Stimulated activated CD4-positive, alpha-beta T cell treated with anti-CD3 and anti-CD28 coated beads, Interleukin-1b, Interleukin-23, amount 100 ng/mL, for 48 hours (primary cell): ENCODE measurements at places on chromosomes 13 and 19.

- no peak for DNase-seq
These were observed 6.3 kb upstream of the DOCK9 start for GRCh38 chr13:98984118-98984517.

GRCh38 chr13:84294576-84294975, 412.3 kb upstream of the SLITRK1 start:
- DNase-seq = no peak

DNA sequence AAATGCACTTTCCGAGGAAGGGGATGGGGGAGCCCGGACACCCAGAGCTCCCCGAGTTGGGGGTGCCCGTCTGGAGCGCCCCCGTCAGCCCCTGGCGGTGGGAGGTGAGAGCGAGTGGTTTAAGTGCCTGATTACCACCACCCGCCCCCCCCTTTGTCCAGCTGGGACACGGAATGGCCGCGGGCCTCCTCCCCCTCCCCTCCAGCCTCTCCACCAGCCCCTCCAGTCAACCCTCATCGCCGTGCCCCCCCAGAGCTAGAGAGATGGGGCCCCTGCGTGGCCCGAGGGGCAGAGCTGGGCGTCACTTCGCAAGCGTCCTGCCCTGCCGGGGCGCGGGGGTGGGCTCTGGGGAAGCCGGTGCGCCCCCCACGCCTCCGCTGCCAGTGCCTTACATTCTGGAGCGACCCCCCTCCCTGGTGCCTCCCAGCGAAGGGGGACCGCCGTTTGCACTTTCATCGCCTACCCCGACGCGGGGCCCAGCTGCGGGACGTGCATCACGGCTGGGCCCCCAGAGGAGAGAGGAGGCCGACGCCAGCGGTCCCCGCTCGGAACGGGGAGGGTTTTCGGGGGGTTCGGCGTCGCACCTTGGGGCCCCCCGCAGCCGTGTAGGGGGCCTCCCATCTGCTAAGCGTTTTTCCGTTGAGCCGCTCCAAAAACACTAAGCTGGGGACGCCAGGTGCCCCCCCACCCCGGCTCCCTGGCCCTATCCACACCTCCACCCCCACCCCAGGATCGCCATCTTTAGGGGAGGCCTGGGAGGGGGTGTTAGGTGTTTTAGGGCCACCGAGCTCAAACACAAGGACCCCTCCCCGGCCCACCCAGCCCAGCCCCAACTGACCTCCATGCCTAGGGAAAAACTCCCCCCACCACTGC, 16.4 kb downstream of the SMIM24 start:
- DNase-seq = no peak

DNA sequence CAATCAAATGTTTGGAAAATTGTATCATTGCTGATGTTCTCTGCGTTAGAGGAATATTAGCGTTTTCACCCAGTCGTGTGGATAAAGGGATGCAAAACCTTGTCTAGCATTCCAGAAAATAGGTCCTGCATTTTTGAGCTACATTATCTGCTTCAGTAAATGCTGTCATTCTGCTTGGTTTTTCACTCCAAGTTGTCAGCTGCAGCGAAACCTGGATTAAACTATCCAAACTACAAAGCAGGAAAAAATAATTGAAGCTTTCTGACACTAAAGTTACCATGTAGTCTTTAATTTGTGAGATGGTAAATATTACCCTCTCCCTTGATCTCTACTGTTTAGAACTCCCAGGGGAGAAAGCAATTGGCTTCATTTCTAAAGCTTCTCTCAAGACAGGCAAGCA, 1795.5 kb upstream of the PRR20A start:
- no peak for DNase-seq

- DNase-seq = peak; percentile 89
These were observed 12.7 kb downstream of the ARHGAP45 start for GRCh38 chr19:1079566-1080111.

DNA sequence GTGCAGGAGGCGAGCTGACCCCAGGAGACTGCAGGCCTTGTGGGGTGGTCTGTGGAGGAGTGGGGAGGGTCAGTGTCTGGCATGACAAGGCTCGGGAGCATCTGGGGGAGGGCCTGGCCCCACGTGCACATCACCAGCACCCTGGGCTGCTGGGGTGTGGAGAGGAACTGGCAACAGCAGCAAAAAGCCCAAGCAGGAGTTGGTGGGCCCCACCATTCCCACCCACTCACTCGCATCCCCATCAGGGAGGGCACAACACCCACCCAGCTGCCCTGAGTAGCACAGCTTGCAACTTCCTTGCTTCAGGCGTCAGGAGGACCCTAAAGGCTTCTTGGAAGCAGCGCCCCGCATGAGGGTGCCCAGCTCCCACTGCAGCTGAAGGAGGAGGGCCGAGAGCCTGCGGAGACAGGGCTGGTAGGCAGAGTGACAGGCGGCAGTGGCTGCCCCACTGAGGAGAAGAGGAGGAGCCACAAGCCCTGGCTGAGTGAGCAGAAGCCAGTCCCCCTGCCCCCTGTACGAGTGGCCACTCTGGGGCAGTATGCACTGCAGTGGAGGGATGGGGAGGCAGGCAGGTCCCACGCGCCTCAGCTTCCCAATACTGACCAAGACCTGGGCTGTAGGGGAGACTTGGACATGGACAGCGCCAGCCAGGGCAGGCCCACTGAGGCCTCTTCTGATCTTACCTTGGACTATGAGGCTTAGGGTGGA, 26.5 kb downstream of the ELL start:
- DNase-seq = no peak

- no peak for DNase-seq
These were observed 1.3 kb upstream of the SNAPC2 start for GRCh38 chr19:7918615-7919421.

DNA sequence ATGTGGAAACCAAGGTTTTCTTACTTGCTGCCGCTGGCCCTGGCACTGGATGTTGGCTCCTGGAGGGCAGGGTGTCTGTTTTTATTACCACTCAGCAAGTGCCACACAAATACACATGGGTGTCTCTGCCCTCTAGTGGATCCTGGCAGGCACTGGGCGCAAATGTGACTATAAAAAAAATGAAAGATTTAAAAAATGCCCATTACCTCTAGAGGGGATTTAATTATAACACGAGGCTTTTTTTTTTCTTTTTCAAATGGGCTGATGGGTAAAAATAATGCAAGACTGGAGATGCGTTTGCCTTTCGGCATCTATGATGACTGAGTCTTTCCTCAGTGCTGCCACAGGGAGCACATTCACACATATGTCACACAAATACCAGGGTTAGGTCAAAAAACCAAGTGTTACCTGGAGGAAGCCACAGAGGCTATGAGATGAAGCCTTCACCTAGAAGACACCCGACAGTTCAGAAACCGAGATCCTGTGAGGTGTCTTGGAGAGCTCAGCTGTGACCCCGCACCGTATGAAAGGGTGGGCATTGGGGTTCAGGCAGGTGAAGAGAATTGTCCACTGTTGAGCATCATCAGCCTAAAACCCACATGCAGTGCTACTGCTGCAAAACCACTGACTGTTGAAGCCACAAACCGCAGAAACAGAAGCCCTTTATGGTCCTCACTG, 25.7 kb downstream of the CHAMP1 start:
- DNase-seq = peak; percentile 40

- DNase-seq = no peak
These were observed 23.0 kb downstream of the ATP4B start for GRCh38 chr13:113635048-113635420.

GRCh38 chr13:82772816-82773215, 1109.5 kb downstream of the SLITRK1 start:
- no peak for DNase-seq
